ENCODE measurements at places on chromosomes 4 and X.

DNA sequence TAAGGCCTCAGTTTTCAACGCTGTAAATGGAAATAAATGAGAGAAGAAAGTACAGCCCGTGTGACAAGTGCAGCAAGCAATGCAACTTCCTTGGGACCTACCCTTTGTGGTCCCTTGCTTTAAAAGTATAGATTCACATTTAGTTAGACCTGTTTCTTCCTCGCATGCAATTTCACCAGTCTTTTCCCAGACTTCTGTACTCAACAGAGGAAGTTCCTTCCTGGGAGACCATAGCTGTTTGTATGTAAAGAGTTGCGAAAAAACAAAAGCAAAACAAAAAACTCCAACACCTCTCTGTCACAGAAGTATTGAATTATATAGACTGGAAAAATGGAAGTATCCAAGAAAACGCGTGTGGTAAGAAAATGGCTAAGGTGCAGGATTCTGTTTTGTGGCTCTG is 1.1 kb upstream of the IRF2 start:
- DNase-seq, result no peak

DNA sequence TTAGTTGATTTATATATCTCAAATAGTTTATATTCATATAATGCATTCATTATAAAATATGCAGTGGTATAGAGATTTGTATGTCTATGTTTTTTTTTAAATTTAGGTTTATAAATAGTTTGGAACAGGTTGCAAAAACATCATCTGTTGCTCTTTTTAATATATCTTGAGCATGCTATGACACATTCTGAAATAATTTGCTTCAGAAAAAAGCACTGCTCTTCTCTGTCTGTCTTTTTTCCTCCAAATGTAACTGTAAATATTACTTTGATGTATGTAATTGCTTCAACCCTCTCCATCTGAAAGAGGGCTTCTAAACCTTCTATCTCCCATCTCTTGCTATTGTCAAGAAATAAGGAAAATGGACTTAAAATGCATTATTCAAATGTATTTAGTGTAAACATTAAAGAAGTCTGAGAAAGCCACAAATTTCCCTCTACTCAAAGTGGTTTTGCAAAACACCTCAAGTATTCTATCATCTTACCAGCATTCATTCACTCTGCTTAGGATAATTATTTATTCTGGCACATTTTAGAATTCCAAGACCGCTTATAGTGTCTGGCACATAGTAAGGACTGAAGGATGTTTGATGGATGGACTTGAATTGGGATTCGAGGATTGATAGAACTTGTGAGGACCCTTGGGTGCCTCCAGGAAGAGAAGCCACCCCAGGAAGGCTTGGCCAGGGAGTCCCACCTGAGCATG is 87.8 kb downstream of the CLNK start:
- no peak for DNase-seq

GRCh38 chr4:15182600-15183220 is 180.4 kb downstream of the CPEB2 start:
- DNase-seq, result no peak

DNA sequence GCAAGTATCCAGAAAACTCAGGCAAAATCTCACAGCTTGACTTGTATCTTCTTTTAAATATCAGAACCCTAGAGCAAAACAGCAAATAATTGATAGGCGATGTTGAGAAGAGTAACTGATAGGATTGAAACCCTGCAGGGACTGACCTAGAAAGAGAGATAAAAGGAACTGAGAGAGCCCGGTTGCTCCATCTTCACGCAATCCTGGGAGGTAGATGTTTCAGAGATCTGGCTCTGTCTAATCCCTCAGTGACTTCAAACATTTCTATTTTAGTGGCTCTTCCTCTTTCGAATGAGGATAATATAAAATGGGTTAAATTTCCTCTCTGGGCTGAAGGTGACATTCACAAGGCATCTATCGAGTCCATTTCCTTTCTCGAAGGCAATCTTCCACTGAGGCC is 39.3 kb upstream of the RPL34 start:
- no peak for DNase-seq

GRCh38 chr4:68463796-68464195 is 16.5 kb downstream of the TMPRSS11E start:
- no peak for DNase-seq

GRCh38 chrX:24846550-24847150 is 152.9 kb downstream of the POLA1 start:
- DNase-seq, result no peak

DNA sequence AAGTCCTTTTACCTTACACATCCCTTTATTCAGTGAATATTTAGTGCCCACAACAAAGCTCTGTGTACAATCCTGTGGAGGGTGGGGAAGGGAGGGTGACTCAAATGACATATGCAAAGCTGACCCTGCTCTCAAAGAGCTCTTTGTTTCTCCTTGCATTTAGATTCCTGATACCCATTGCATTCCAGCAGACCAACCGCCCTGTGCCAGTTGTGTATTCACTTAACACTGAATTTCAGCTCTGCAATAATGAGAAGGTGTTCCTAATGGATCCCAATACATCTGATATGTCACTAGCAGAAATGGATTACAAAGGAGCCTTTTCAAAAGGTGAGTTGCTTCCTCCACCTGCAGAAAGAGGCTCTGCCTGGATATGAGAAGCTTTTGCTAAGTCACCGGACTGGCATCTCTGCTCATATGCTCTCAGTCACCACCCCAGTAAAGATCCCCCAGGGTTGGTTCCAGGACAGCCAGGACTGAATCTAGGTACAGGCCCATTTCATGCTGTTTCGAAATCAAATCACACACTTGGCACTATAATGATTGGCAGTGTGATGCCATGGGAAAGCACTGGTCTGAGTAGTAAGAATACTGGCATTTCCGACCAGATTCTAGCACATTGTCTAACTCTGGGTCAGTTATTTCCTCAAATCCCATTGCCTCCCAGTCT is 17.1 kb upstream of the ANXA3 start:
- DNase-seq, result no peak

DNA sequence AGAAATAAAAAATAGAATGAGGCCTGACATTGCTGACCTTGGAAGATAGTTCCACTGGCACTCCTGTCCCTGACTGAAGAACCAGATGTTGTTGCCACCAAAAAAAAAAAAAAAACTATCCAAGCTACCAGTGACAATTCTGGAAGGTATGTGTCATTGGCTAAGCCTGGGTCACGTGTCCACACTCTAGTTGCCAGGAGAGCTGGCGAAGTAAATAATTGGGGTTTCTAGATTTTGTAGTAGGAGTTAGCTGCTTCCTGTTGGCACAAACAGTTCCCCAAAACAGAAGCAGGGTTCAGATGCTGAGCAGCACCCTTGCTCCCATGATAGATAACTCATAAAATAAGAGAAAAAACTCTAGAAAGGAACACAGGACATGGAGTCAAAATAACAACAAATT is 20.5 kb downstream of the MND1 start:
- DNase-seq, result no peak

- no peak for DNase-seq
Observed at GRCh38 chr4:19583827-19584569, 667.7 kb upstream of the SLIT2 start.

DNA sequence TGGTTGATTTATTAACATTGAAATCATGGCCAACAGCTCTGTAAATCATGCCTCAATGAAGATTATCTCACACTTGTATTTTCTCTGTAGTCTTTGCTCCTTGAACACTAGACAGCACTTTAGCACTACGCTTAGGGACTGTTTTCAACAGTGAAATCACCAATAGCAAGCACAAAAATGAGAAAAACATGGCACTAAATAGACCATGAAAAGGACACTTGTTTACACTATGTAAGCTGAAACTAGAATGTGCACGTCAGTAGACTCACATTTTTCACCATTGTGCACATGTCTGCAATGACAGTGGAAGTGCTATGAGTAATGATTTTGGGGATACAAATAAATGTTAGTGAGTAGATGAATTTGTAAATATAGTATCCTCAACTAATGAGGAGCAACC is 3.1 kb downstream of the BMP2K start:
- DNase-seq, result no peak

- no peak for DNase-seq
Observed at GRCh38 chr4:16931339-16932305, 33.2 kb upstream of the LDB2 start.

DNA sequence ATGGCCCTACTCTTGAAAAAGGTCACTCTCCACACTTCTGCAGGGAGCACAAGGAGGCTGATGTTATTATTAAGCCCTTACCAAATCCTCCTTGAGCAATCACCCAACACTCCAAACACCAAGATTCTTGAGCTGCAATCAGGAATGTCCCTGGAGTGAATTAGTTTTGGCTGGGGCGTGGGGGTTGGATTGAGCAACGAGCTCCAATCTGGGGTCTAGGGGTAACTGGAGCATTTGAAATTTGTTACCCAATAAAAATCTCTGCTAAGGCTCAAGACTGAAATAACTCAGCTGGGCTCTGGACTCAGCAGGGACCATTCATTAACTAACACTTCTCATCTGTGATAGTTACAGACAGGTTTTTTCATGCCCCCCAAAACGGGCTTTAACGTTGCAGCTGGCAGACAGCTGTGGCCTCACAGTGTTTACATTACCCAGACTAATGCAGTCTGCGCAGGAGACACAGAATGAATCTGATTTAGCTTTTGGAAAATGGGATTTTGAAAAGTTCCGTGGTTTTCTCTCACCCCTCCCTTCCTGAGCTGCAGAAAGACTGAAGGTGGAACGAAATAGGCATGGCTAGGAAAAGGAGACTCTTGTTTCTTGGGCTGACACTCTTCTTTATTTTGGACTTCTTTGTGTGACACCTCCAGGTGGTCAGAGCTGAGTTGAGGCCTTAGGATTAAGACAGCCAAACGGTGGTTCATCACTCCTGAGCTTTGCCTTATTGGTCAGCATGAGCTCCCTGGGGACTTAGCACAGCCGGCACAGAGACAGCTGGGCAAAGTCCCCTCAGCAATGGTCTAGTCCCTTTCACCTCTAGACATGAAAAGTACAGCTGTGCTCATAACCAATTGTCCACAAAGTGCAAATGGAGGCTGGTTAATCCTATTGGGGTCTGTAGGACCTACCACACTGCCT is 26.6 kb downstream of the PLAC1 start:
- DNase-seq, result no peak

DNA sequence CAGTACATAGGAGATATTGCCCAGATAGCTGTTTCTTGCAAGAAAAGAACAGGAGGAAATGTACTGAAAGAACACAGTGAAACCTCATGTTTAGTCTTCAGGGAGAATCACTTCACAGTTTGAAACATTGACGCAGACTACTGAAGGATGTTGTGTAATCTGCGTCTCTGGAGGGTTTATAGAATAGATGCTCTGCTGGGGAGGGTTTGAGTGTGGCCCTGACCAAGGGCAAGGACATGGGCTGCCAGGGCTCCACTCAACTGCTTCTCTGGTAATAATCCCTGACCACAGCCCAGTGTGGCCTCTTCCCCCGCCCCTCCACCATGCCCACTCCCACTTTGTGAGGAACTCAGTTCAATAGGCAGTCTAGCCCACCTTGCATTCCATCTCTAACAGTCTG is 15.8 kb upstream of the ACE2 start:
- no peak for DNase-seq

DNA sequence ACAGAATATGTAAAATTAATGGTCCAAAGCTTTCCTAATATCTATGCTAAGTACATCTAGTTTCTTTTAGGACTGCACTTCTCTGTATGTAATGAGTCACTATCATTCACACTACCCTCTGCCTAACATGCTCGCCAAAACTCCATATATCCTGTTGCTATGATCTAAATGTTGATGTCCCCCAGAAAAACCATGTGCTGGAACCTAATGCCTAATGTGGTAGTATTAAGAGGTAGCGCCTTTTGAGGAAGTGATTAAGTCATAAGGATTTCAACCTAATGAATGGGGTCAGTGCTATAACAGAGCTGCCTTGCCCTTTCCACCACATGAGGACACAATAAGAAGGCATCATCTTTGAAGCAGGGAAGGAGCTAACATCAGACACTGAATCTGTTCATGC is 34.9 kb upstream of the NFKB1 start:
- DNase-seq, result no peak

- DNase-seq, result no peak
Observed at GRCh38 chr4:107647591-107647990, 72.4 kb downstream of the PAPSS1 start.

DNA sequence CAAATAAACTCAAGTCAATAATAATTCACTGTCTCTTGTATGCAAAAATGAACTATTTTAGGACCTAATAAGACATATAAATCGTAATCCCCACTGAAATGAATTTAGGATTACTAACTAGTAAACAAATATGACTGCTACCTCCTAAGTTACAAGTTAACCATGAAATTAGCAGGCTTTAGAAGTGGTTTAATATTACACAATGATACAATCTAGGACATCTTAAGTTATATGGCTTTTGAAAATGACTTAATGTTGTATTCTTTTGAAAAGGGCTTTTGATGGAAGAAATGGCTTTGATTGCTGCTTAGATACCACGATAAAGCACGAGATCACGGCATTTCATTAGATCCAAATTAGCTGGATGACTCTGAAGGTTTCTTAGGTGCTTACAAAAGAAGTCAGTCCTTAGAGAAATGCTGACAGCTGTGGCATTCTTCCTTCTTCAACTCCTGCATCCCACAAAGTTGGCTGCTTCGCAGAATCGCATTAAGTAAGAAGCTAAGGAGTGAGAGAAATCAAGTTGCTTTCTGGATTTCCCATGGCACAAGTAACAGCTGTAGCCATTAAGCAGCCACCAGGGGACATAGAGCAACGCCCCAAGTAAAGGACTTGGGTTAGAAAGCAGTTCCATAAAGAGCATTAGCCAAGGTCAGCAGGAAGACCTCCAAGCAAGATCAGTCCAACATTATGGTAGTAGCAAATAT is 6.9 kb downstream of the SLC10A7 start:
- no peak for DNase-seq

GRCh38 chrX:10404436-10404835 is 215.9 kb downstream of the MID1 start:
- DNase-seq, result no peak

- DNase-seq, result no peak
Observed at GRCh38 chrX:31093639-31093975, 21.8 kb upstream of the FTHL17 start.

GRCh38 chrX:97844943-97845342 is 961.2 kb downstream of the RPA4 start:
- DNase-seq, result no peak

DNA sequence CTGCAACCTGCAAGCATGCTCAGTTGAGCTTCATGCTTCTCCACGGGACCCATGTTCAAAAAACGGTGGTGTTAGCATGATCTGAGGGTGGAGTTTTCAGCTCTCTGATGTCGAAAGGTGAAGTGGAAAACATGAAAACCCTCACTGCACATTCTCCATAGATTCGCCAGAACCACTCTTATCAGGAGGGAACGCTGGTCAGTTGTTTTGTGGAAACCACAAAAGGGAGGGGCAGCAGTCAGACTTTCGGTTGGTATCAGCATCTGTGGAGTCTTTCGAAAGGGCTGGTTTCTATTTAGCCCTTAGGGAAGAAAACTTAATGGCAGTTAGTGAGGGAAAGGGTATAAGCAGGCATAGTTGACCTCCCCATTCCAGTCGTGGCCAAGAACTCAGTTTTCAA is 12.6 kb downstream of the PPA2 start:
- no peak for DNase-seq

DNA sequence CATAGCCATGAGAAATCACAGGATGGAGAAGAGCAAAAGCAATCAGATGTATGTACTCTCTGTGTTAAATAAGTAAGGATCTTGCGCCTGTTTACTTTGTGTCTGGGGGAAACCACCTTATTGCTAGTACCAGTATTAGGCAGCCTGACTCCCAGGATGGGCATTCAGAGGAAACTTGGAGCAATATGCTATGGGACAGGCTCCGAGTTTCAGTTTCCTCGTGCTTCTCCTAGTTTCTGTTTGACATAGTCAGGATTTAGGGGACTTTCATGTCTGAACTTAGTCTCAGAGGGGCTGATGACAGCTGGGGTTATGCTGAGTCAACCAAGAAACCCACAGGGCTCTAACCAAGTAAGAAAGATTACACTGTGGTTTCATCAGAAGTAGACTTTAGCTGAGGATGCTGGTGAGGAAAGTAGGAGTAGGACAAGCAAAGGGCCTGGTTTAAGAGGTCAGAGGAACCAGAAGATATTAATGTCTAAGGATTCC is 13.5 kb downstream of the NSUN7 start:
- no peak for DNase-seq

Data from glutamatergic neuron (in vitro differentiated cells).